Stimulated activated CD4-positive, alpha-beta T cell treated with anti-CD3 and anti-CD28 coated beads, Interleukin-1b, Interleukin-23, amount 100 ng/mL, for 4 hours (primary cell): ENCODE measurements at places on chromosomes 12 and 14.

GRCh38 chr12:56078931-56079722 is 838 bp upstream of the ERBB3 start:
- DNase-seq: peak; percentile 24

GRCh38 chr12:24206621-24207020 is 257.2 kb upstream of the SOX5 start:
- no peak for DNase-seq

- no peak for DNase-seq
Measured at GRCh38 chr12:77941401-77941800, 110.7 kb downstream of the NAV3 start.

- DNase-seq: no peak
Measured at GRCh38 chr12:48023386-48023785, 19.1 kb upstream of the COL2A1 start.

DNA sequence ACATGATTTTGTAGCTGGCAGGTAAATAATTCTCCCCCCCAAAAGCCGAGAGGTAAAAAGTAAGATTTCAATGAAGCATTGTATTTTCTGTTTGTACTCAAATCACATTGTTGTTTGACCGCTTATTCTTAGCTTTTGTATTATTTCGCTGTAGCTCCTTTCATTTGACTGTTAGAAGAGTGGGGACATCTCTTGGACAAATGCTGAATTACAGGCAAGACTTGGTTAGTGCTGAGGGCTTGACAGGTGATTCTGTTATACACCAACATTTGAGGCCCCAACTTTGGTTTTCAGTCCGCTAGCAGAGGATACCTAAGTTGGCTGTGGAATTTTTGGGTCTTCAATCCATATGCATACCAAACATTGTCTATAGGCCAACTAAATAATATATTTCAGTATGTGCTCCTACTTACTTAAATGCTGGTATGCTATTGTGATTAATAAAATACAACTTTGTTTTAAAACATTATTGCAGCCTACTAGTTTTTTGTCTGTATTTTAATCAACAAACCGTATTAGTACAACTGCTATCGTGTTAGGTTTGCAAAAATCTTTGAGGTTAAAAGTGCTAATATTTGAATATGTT is 102.2 kb downstream of the ERC1 start:
- peak; percentile 25 for DNase-seq

DNA sequence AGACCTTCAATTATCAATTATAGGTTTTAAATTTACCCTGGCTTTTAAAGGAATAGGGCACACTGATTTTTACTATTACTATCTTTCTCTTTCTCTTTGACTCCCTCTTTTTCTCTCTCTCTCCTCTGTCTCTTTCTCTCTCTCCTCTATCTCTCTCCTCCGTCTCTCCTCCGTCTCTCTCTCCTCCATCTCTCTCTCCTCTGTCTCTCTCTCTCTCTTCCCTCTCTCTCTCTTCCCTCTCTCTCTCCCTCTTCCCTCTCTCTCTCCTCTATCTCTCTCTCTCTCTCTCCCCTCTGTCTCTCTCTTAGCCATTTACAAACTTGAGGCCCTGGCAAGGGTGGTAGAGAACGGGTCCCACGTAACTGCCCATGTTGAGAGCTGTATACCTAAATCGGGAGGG is 62.3 kb downstream of the LRIG3 start:
- no peak for DNase-seq

DNA sequence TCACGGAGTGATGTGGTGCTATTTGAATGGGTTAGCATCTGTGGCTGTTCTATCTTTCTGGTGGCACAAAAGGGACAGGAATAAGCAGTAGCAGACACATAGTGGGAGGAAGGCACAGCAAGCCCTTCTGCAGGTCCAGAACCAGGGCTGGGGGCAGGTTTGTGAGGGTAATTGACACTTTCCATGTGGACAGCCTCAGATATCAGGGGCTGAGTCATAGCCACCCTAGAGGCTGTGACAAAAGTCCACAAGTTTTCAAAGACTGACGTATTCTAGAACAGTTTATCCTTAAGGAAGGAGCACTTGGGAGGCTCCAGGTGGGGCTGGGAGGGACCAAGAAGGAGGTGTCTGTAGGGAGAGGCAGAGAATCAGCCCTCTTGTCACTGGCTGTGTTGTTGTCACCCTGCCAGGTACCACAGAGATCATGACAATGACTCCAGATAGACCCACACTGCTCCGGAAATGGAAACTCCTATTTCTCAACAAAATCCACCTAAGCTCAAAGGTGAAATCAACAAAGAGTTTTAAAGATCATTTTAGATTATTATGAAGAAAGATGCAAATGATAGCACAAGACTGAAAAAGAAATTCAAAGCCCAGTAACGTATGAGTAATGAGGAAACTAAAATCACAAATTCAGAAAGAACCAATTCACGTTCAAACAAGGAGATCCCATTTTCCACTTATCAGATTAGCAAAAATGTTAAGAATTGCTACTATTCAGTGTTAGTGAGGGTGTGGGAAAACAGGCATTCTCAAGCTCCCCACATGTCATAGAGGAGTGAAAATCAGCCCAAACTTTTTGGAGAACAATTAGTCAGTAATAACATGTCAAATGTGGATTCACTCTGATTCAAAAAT is 48.3 kb downstream of the NFKBIA start:
- DNase-seq: no peak

GRCh38 chr12:85516667-85517325 is 236.8 kb downstream of the ALX1 start:
- DNase-seq: no peak

DNA sequence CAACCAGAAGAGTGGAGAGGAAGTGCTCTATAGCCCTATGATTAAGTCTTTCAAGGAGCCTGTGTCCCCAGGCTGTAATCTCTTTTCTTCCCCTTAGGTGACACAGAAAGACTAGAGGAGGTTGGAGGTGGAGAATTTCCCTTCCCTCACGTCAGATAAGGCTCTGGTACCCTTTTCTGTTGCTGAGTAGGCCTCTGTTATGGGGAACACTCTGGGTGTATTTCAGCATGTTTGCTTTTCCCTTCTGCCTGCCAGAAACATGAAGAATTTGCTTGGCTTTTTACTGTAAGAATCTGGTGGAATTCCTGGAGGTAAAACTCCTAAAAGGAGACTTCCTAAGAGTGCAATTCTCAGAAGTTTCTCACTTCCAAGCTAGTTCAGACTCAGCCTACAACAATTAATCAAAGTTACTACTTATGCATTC is 58.3 kb downstream of the SIX1 start:
- no peak for DNase-seq

DNA sequence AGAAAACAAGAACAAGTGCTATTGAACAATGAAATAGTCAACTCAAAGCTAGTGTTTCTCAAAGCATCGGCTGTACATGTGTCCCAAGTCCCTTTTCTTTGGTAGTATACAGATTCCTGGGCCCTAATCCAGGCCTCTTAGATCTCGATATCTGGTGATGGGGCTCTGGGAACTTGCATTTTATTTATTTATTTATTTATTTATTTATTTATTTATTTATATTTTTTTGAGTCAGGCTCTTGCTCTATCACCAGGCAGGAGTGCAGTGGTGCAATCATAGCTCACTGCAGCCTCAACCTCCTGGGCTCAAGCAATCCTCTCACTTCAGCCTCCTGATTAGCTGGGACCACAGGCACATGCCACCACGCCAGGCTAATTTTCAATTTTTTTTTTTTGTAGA is 17.1 kb downstream of the SYNDIG1L start:
- DNase-seq: no peak

- DNase-seq: no peak
Measured at GRCh38 chr14:22987291-22987690, 4.9 kb upstream of the AJUBA start.

- DNase-seq: no peak
Measured at GRCh38 chr14:104554088-104554607, 25.4 kb upstream of the C14orf180 start.

DNA sequence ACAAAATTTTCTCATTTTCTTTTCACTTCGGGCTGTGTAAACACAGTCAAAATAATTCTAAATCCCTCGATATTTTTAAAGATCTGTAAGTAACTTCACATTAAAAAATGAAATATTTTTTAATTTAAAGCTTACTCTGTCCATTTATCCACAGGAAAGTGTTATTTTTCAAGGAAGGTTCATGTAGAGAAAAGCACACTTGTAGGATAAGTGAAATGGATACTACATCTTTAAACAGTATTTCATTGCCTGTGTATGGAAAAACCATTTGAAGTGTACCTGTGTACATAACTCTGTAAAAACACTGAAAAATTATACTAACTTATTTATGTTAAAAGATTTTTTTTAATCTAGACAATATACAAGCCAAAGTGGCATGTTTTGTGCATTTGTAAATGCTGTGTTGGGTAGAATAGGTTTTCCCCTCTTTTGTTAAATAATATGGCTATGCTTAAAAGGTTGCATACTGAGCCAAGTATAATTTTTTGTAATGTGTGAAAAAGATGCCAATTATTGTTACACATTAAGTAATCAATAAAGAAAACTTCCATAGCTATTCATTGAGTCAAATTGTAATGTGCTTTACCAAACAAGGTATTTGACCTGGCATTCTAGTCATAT is 4.8 kb downstream of the CDKN1B start:
- DNase-seq: no peak

- DNase-seq: no peak
Measured at GRCh38 chr14:92626041-92626440, 112.5 kb downstream of the RIN3 start.

DNA sequence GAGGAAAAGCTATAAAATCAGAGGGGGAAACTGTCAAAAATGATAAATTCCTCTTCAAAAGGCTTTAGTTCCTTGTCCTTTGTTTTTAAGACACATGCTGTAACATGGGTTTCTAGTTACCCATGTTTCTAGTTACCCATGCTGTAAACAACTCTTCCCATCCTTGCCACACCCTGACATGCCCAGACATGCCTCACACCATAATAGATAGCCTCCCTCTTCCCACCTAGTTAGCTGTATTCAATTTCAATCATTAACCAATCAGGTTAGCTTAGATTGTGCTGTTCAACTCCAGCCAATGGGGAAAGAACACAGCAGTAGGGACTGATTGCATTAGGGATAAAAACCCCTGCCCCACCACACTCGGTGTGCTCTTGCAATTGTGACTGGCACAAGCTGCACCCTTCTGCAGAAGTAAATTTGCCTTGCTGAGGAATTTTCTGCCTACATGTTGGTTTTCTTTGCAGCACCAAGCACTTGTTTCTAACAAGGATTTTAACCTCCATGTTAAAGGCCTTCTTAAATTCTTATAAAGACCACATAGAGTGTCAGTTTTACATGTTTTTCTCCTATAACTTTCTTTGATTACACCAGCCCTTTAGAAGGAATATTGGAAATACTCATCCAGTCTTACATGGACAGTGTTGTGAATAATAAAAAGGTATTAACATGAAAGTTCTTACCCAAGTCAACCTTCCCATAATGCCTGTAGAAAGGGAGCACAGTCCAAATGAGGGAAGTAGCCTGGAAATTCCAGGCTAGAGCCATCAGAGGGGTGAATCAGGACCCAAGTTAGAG is 32.5 kb upstream of the LALBA start:
- no peak for DNase-seq

GRCh38 chr14:81453166-81453766 is 53.1 kb upstream of the STON2 start:
- DNase-seq: peak; percentile 38

DNA sequence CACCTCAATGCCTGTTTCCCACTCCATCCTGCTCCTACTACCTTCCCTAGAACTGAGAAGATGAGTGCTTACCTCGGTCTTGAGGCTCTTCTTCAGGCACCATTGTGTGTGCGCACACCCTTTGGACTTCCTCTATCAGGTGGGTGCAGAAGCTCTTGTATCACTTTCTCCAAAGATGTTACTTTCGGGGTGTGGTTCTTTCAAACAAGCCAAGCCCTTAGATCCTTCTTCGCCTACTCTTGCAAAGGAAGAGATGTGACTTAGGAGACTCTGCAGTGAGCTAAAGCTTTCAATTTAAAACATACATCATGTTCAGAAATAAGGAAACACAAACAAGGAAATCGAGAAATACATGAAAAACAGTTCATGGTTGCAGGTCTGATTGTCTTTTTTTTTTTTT is at the start of gene CLEC4C:
Gene CLEC4C, minus strand, starts transcription at position 130 of the 400 bp plus-strand sequence. Its CDS starts 27 bp downstream, at position 103.
- DNase-seq: no peak

DNA sequence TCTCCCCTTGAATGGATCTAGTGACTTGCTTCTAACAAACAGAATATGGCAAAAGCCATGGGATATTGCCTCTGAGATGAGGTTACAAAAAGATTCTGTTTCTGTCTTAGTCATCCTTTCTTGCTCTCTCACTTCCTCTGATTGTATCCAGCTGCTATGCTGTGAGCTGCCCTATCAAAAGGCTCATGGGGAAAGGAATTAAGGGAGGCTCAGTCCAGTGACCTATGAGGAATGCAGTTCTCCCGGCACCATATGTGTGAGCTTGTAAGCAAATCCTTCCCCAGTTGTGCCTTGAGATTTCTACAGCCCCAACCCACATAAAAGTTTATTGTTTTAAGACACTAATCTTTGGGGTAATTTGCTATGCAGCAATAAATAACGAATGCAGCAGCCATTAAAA is 183.1 kb downstream of the KLHL28 start:
- DNase-seq: no peak
